GM13976 (cell line): ENCODE measurements at places on chromosomes 2 and 18.
A peak's percentile ranks its signal among the peaks of the same experiment; 100 is the strongest.

DNA sequence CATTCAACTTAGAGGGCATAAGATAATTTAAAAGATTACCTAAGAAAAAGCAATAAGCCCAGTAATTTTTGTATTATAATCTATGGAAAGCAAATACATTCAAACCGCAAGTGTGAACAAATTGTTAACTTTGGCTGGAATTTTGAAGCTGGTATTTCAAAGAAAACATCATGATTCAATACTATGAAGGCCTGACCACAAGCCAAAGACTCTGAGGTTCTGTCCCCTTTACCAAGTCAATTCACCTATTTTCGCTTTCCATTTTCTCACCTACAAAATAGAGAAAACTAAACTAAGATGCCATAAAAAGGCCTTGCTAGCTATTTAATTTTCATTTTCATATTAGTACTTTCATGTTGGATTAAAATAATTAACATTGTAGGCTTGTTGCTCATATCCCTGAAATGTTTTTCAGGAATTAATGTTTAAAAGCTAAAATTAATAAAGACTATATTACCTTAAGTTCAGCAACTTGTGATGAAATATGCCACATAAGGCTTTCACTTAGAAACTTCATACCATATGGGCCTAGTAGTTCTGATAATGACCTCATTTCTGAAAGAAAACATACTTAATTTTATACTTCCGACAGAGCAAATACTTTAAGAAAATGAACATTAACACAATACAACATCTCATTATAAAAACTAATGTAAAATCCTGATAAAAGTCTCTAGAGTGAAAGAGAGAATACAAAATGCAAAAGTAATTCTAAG is 85.7 kb upstream of the FRZB start:
- DNase-seq, result peak; percentile 20

- no peak for DNase-seq
Observed at GRCh38 chr2:33321236-33321771, 155.1 kb upstream of the RASGRP3 start.

GRCh38 chr18:65852273-65852672 is 101.5 kb downstream of the CDH7 start:
- no peak for DNase-seq

GRCh38 chr18:9115984-9116383 is 13.5 kb downstream of the NDUFV2 start:
- no peak for DNase-seq

- no peak for DNase-seq
Observed at GRCh38 chr2:199441759-199442158, 16.0 kb downstream of the SATB2 start.

DNA sequence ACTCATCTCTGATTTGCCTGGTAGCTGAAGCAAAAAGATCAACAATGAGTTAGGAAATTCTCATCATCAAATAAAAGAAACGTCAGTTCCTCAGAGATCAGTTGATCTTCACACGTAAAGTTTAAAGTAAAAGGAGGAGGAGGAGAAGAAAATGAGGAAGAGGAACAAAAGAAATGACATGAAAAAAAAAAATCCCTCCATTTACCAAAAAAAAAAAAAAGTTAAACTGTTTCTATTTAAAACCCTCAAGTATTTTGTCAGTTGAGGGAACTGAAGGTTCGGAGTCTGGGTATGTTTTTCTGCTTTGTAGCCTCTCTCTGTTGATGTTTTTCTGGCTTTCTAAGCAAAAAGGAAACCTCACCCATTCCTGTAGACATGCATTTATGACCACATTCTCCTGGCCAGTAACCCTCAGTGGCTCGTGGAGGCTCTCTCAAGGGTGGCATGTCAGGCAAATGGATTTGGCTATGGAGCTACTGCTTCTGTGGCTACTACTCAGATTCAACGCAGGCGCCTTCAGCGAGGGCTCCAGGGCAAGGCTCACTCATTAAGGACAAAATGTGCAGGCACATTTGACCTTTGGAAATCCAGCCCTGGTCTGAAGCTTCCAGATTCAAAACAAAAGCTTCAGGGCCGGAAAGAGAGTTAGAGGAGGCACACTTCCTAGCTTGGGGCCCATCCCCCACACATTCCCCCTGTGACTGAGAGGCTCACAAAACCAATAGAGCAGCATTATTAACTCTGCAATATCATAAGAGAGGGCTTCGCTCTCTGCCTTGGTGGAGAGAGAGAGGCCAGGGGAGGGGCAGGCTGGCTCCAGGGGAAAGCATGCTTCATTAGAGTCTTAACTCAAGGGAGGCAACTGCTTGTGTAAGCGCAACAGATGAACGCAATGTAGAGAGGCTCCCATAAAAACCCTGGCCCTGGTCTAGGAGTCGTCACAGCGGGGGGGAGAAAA is 22.3 kb downstream of the KLF7 start:
- no peak for DNase-seq
